ENCODE measurements at places on chromosomes 13 and 19. TPM values are rescaled to one million over a fixed set of nuclear protein-coding genes. Genes with fewer than 3 reads are reported as not detected.

DNA sequence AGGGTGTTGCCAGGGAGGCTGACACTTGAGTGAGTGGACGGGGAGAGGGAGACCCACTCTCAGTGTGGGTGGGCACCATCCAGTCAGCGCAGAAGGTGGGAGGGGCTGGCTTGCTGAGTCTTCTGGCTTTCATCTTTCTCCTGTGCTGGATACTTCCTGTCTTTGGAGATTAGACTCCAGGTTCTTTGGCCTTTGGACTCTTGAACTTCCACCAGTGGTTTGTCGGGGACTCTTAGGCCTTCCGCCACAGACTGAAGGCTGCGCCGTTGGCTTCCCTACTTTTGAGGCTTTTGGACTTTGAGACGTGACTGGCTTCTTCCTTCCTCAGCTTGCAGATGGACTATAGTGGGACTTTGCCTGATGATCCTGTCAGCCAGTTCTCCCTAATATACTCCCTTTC lies 4.3 kb upstream of the LENG8 start:
- no peak for DNase-seq

DNA sequence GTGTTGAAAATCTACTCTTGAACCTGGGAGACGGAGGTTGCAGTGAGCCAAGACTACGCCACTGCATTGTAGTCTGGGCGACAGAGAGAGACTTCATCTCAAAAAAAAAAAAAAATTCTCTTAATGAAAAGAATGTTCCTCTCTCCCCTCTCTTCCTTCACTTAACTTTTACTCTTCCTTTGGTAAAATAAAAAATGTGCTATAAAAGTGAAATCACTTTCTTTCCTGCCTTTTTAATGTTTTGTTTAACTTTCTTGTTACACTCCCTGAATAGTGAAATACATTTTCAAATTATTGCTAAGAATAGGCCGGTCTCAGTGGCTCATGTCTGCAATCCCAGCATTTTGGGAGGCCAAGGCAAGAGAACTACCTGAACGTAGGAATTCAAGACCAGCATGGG lies 86.5 kb downstream of the DACH1 start:
- no peak for DNase-seq

CGB2 gene
- not detected for total RNA-seq

- DNase-seq: no peak
Observed at GRCh38 chr19:38081547-38082255, 142.3 kb downstream of the DPF1 start.

- DNase-seq: no peak
Observed at GRCh38 chr13:40774672-40775071, 3.7 kb upstream of the MRPS31 start.

DNA sequence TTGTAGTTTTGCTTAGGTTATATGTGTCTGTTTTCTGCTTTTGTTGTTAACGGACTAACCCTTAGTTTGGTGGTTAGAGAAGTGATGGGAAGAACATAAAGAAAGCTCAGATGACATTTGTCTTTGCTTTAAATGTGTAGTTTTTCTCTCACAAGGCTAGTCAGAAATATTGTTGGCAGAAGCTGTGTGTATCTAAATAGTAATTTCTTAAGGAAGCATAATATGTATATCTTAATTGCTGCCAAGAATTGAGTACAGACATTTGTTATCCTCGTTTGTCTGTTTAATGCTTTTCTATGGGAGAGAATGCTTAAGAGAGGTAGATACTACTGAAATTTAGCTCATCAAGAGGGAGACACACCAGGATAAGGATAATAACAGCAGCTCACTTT lies 2.7 kb downstream of the RGCC start:
- no peak for DNase-seq

- DNase-seq: no peak
Observed at GRCh38 chr13:57799624-57800023, 168.1 kb downstream of the PCDH17 start.

DNA sequence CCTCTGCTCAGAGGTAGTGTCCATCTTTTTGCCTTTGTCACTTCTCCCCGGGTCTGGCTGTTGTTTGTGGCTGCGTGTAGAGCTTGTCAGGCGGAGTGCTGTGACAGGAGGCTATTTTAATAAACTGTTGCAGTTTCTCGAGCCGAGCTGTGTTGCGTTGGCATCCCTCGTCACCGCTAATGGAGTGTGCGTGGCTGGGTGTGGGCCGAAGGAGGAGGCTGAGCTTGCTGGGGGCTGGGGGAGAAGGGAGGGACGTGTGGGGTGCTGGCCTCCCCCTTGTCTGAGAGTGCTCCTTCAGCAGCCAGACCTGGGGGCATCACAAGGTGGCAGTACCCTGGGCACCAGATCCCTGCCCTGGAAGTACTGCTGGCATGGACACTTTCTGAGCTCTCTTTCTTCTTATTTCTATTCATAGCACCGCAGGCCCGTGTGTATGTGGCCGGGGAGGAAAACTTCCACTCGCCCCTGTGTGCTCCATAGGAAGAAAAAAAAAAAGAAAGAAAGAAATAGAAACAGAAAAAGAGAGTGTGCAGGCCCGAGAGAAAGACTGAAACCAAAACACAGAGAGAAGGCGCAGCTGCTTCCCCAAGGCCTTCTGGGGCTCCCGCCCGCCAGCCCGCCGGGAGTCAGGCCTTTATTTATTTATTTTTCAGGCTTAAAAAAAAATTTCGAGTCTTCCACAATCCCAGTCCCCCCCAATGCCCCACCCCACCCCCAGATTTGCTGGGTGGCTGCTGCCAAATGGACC lies 27.0 kb downstream of the NFIX start:
- DNase-seq: no peak
